ENCODE measurements at places on chromosomes 2 and 18. TPM values are rescaled to one million over a fixed set of nuclear protein-coding genes. Genes with fewer than 3 reads are reported as not detected.

DNA sequence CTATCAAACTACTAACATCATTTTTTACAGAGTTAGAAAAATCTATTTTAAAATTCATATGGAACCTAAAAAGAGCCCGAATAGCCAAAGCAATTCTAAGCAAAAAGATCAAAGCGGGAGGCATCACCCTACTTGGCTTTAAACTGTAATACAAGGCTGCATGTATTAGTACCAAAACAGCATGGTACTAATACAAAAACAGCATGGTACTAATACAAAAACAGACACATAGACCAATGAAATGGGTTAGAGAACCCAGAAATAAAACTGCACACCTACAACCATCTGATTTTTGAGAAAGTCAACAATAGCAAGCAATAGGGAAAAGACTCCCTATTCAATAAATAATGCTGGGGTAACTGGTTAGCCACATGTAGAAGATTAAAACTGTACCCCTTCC, 640.7 kb downstream of the IRS1 start:
- DNase-seq = no peak

- DNase-seq = no peak
Observed at GRCh38 chr2:176668912-176669311, 399.7 kb downstream of the MTX2 start.

GRCh38 chr2:218733171-218734021, 22.8 kb downstream of the TTLL4 start:
- peak; percentile 83 for DNase-seq

- no peak for DNase-seq
Observed at GRCh38 chr18:63676526-63677323, 15.0 kb upstream of the SERPINB3 start.

DNA sequence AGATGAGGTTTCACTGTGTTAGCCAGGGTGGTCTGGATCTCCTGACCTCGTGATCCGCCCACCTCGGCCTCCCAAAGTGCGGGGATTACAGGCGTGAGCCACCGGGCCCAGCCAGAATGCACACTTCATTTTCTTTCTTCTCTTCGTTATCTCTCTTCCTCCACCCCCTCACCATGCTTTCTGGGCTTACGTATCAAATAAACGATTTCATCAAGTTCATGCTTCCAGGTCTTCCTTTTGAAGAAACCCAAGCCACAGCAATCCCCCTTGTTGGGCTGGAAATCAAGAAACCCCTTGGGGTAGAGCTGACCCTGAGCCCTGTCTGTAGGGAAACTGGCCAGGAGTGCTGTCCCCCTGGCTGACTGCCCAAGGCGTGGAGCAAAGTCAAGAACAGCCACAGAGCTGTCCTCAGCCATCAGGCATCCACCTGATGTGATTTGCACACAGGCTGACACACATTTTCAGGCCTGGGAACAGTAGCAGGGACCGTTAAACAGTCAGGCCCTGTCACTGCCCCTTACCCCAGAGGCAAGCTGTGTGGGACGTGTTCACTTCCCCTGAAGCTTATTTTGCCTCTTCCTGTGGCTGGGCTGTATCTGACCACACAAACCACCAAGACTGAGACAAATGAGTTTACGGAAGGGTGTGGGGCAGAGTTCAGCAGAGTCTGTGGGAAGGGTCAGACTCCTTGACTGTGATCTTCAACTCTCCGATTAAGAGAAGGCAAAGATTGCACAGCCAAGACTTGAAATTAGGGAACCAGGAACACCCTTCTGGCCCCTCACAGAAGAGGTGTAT, 15.1 kb upstream of the NMUR1 start:
- DNase-seq = peak; percentile 92

DNA sequence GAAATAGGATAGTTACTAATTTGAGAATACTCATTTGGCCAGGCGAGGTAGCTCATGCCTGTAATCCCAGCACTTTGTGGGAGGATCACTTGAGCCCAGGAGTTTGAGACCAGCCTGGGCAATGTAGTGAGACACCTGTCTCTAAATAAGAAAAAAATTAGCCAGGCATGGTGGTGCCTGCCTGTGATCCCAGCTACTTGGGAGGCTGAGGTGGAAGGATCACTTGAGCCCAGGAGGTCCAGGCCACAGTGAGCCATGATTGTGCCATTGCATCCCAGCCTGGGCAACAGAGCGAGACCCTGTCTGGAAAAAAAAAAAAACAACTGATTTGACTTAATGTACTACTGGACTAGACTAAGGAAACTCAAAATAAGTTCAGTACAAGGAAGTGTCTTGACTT, 32.7 kb upstream of the ZNF638 start:
- no peak for DNase-seq

DNA sequence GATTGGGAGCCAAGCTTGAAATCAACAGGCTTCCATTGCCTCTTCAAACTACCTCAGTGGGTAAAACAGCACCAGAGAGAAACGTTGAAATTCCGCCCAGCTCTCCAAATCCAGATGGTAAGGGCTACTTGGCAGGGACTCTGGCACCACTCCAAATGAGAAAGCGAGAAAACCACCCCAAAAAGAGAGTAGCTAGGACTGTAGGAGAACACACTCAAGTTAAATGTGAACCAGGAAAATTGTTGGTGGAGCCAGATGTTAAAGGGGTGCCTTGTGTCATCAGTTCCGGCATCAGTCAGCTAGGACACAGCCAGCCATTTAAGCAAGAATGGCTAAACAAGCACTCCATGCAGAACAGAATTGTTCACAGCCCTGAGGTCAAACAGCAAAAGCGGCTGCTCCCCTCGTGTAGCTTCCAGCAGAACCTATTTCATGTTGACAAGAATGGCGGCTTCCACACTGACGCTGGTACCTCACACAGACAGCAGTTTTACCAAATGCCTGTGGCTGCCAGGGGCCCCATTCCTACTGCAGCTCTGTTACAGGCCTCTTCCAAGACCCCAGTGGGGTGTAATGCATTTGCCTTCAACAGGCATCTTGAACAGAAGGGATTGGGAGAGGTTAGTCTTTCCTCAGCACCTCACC, 167.3 kb downstream of the ASXL3 start:
- DNase-seq = no peak

DNA sequence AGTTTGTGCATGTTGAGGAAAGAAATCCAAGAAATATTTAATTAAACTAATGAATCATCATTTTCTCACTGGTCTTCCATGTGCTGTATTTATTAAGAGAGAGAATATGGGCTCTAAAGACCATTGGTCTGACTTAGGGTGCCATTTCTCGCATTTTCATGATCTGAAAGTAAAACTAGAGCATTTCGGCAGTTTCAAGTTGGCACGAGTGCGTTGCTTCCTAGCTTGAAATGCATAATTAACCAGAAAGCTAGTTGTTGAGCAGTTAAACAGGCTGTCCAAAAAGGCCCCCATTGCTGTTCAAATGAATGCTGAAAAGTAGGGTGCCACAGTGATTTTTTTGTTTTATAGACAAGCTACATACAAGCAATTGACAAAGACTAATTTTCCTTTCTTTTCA, 47.4 kb downstream of the SLC8A1 start:
- no peak for DNase-seq

DNA sequence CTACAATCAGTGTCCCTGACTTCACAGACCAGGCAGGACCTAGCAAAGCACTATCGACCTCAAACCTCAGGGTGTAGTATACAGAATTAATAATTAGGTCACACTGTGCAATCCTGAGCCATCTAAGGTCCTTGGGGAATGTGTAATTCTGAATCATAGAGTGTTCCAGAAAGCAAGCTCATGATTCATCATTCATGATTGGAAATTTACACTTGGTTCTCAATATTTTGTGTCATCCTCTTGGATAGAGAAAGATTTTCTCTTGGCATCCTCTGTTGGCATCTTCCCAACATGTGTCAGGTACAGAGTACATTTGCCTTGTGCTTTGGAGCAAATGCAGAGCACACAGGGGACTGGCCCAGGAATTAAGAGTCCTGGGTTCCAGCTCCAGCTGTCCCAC, 245.0 kb upstream of the NT5C1B start:
- no peak for DNase-seq

DNA sequence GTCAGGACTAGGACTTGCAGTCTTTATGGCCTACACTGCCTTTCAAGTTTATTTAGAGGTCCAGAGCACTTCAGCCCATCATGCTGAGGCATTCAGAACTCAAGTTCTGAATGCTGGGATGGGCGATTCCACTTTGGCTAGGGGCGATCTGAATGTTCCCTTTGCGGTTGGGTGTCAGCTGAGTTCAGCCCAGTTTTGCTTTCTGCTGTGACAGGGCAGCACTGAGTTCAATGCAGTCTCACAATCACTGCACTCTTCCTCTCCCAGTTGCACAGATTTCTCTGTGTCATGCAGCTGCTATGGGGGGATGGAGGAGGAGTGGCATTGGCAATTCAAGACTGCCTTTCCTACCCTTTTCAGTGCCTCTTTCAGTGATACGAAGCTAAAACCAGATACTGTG, 1232.0 kb upstream of the FAM98A start:
- DNase-seq = no peak

- DNase-seq = no peak
Observed at GRCh38 chr2:95301876-95302641, 4.9 kb downstream of the KCNIP3 start.

- DNase-seq = no peak
Observed at GRCh38 chr2:167177196-167177595, 288.9 kb downstream of the XIRP2 start.

GRCh38 chr2:57965961-57966360, 80.6 kb upstream of the VRK2 start:
- no peak for DNase-seq

DNA sequence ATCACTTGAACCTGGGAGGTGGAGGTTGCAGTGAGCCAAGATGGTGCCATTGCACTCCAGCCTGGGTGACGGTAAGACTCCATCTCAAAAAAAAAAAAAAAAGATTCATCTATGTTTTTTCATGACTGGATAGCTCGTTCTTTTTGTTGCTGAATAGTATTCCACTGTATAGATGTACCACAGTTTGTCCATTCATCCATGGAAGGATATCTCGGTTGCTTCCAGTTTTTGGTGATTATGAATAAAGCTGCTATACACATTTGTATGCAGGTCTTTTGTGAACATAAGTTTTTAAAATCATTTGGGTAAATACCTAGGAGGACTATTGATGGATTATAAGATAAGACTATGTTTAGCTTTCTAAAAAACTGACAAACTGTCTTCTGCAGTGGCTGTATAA, 90.8 kb downstream of the ACOXL start:
- no peak for DNase-seq

DNA sequence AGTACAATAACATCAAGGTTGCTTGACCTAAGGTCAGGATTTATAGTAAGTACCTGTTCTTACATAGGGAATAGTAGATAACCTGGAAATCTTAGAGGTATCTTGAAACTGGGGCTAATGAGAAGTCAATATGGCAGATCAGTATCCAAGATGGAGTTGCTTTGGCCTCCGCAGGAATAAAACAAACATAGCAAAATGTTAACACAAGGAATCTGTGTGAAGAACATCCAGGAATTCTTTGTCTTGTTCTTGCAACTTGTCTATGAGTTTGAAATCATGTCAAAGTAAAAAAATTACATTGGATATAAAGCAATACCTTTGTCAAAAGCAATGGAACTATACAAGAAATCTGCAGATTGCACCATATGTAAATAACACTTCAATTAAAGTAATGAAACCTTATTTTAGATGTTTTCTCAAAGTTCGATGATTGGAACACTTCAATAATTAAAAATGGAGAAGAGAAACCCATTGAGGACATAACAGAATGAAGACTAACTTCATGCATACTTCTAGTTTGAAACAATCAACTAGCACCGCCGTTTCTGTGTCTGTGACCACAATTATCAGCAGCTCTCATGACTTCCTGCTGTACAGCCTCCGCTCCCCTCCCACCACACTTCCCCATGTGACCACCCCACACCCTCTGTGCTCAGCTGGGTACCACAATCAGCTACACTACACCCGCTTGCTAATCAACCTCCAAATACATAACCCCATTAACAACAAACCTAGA, 27.6 kb downstream of the C2orf76 start:
- peak; percentile 72 for DNase-seq

DNA sequence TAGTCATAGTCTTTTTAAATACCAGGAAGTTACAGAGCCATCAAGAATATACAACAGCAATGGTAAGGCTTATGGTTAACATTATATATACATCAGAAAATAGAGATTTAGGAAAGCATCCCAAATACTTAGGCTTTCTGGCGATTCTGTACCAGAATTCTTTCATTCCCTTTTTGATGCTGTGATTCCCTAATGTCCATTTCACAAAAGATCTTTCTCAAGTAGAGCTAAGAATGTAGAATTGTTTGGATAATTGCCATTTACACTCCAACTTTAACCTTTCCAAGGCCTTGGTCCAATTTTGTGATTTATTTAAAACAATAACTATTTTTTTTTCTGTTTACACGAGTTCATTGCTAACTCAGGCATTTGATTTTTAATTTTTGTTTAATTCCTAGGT, 422.2 kb downstream of the MTX2 start:
- DNase-seq = no peak

The GRB14 gene
- not detected for total RNA-seq

DNA sequence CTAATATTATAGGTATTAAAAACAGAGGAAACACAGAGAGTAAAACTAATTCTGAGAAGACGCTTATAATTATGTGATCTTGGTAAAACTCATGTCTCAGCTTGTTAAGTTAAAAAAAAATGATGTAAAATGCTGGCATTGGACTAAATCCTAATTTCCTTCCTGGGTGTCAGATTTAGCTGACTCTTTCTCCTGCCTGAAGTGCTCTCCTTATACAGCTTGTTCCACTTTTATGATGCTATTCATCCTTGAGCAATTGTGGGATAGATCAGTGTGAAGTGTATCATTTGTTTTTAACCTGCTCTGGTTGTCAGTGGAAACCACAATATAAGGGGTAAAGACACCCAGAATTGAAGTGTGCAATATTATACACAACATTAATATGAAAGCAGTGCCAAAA, 84.9 kb downstream of the EFEMP1 start:
- no peak for DNase-seq

- no peak for DNase-seq
Observed at GRCh38 chr18:7139409-7139808, 21.8 kb upstream of the LAMA1 start.

- no peak for DNase-seq
Observed at GRCh38 chr18:59597049-59597448, 100.2 kb downstream of the CCBE1 start.

DNA sequence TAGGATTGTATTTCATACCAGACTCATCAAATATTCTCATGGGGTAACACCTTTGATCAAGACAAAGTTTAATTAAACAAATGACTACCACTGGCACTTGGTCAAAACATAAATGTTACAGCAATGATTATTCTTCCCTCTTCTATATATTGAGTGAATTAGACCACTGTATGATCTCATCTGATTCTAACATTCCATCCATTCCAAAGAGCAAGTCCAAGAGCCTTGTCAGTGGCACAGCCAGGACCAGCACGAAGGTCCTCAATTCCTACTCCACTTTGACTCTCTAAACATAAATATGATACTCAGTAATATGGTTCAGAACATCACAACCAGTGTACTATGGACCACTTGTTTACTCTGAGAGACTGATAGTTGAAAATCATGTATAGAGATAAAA, 86.4 kb downstream of the AP1S3 start:
- DNase-seq = no peak

Data from activated CD4-positive, alpha-beta T cell treated with anti-CD3 and anti-CD28 coated beads, Interleukin-2, amount 10 ng/mL, durations not matched to agents 24 days and 14 days (primary cell).